ENCODE measurements at places on chromosomes 6 and 20. TPM values are rescaled to one million over a fixed set of nuclear protein-coding genes. Genes with fewer than 3 reads are reported as not detected.

GRCh38 chr6:106486236-106486635 is 125.7 kb downstream of the CRYBG1 start:
- DNase-seq, result no peak
- H3K27ac ChIP-seq, result no peak overlapping the region
- no peaks in the 10 kb centered on the region for H3K27me3 ChIP-seq
- H3K4me1 ChIP-seq, result no peaks in the 10 kb centered on the region

DNA sequence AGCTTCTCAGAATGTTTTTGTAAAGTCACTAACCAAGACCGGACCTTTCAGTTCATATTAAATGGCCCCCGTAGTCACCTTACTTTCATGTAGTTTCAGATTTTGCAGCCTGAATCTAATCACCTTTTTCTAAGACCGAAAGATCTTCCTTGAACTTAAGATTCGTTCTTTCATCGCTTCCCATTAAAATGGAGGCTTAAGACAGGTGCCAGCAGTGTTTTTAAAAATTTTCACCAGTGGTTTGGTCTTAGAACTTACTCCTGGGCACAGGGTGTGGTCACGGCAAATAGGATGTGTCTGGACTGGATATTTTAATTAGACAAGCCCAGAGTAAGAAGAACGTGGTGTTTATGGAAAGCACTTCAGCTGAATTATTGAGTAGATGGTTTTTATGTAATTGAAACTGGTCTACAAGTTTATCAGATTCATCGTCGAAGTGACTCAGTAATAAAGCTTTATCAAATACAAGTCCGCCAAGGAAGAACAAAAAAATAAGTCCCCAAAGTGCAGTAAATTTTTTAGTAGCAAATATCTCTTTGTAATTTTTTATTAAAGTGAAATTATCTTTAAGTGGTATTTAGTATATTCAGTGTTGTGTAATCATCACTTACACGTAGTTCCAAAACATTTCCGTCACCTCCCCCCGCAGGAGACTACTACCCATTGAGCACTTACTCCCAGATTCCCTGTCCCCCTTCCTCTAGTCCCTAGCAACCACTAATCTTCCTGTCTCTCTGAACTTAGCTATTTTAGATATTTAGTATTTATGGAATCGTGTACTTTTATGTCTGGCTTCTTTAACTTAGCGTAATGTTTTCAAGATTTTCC is 868 bp downstream of the SRSF3 start:
- no peaks in the 10 kb centered on the region for H3K27me3 ChIP-seq
- DNase-seq, result peak; percentile 82
- H3K36me3 ChIP-seq, result peaks cover 37% of the 10 kb centered on the region
- peak overlapping the region; percentile 99 for H3K27ac ChIP-seq
- H3K4me3 ChIP-seq, result peak overlapping the region; percentile 64

TNFRSF6B gene
- 1.9 TPM for polyA plus RNA-seq

GRCh38 chr6:23446469-23446967 is 679.5 kb upstream of the NRSN1 start:
- H3K27ac ChIP-seq, result no peak overlapping the region
- no peaks in the 10 kb centered on the region for H3K36me3 ChIP-seq
- H3K4me3 ChIP-seq, result no peak overlapping the region

DNA sequence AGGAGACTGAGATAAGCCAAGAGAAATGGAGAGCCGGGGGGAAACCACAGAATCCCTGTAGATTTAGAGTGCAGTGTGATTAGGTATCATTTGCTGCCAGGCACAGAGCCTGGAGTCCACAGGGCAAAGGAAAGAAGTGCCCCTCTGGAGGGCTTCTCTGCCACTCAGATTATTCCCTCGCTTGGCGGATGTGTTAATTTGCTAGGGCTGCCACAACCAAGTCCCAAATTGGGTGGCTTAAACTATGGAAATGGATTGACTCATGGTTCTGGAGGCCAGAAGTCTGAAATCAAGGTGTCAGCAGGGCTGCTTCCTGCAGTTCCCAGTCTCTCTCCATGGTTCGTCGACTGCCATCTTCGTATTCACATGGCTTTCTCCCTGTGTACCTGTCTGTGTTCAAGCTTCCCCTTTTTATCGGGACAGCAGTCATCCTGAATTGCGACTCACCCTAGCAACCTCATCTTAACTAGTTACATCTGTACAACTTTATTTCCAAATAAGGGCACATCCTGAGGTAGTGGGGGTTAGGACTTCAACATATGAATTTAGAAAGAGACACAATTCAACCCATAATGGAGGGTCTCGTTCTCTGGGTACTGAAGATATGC is 122.2 kb downstream of the ANKRD60 start:
- DNase-seq, result no peak
- no peak overlapping the region for H3K27ac ChIP-seq
- H3K36me3 ChIP-seq, result no peaks in the 10 kb centered on the region
- no peaks in the 10 kb centered on the region for H3K27me3 ChIP-seq
- H3K4me1 ChIP-seq, result no peaks in the 10 kb centered on the region

DNA sequence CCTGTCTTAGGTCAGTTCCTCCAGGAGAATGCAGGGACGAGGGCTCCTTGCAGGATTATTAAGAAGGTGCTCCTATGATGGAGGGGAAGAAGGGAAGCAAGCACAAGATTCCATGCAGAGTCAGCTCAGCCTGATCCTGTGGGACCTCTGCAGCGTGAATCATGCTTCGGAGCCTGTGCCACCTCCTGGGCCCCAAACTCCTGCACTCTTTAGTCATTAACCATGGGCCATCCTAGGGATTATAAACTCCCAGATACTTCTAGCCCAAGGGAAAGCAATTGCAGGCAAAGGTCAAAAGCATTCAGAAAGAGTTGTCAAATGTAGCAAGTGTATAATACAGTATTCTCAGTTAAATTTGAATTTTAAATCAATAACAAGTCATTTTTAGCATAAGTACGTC is 208.7 kb upstream of the PMEPA1 start:
- H3K27ac ChIP-seq, result no peak overlapping the region
- H3K36me3 ChIP-seq, result no peaks in the 10 kb centered on the region
- H3K4me3 ChIP-seq, result no peak overlapping the region
- H3K27me3 ChIP-seq, result no peaks in the 10 kb centered on the region

DNA sequence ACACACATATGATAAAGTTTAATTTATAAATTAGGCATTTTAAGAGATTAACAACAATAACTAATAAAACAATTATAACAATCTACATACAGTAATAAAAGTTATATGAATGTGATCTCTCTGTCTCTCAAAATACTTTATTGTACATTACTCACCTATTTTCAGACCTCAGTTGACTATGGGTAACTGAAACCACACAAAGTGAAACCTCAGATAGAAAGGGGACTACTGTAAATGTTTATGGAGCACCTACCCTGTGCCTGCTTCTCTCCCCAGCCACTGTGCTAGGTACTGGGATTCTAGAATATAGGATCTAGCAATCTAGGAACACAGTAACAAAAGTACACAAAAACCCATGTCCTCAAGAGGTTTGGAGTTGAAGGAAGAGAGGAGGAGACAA is 63.4 kb upstream of the BTN3A2 start:
- no peak overlapping the region for H3K27ac ChIP-seq
- peaks cover 27% of the 10 kb centered on the region for H3K27me3 ChIP-seq
- DNase-seq, result no peak
- no peak overlapping the region for H3K4me3 ChIP-seq

DNA sequence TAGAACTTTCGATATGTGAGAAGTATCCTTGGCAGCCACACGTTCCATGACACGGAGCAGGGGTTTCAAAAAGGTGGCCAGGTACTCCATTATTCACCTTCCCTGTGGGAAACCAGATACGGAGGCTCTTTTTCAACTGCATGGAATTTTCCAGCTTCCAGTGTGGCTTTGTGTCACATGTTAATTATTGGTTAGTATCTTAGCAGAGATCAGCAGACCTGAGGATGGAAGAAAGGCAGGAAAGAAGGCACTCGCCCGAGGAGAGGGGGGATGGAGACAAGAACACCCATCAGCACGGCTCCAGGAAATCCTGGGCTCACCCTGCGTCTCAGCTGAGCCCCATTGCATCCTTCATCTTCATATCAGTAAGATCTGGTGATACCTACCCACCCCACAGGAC is 115.5 kb downstream of the PXDC1 start:
- H3K27ac ChIP-seq, result no peak overlapping the region
- no peak overlapping the region for H3K4me3 ChIP-seq
- no peak for DNase-seq
- no peaks in the 10 kb centered on the region for H3K36me3 ChIP-seq

DNA sequence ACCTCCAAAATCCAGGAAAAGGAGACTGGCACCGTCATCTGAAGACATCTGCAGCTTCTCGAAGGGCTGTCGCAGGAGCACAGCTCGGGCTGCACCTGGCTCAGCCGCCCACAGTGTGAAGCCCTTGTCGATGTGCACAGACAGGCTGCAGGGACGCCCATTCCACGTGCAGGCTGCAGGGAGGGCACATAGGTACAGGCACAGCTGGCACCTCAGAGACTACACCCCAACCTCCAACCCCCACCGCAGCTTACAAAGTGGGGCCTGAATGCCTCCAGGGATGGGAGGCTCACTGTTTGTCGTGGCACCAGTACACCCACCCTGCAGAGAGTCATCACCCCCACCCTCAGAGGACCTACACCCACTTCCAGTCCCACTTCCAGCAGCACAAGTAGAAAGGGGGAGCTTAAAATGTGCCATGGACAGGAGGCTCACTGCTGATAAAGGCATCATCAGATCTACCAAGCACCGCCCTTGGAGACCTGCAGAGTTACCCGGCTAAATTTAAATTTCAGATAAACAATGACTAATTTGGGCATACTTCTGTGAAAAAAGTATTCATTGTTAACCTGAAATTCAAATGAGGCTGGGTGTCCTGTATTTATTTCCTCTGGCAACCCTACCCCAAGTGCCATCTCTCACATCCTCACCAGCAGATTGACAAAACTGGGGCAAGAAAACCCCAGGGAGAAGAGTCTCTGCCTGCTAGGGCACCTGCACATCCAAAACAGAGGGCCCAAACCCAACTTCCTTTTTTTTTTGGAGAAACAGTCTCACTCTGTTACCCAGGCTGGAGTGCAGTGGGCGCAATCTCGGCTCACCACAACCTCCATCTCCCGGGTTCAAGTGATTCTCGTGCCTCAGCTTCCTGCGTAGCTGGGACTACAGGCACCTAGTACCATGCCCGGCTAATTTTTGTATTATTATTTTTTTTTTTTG is 7.7 kb upstream of the CDK5RAP1 start:
- no peaks in the 10 kb centered on the region for H3K4me1 ChIP-seq
- H3K4me3 ChIP-seq, result no peak overlapping the region
- DNase-seq, result no peak
- no peak overlapping the region for H3K27ac ChIP-seq
- H3K27me3 ChIP-seq, result no peaks in the 10 kb centered on the region
- peaks cover 40% of the 10 kb centered on the region for H3K36me3 ChIP-seq

DNA sequence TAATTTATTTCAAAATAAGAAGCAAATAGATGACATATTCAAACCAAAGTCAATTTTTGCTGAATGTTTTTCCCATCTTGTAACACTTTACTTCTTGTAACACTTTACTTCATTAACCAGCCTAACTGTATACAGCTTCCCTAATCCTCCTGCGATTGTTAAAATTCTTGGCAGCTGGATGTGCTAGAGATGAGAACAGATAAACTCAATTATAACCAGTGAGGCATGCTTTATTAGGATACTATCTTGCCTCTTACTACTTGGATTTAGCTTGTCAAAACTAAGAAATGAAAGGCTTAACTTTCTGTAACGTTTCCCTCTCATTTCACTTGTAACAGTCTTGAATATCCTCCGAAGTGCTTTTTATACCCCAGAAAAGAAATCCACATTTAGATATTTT is 94.1 kb upstream of the BMP5 start:
- H3K4me1 ChIP-seq, result no peaks in the 10 kb centered on the region
- no peak for DNase-seq
- no peak overlapping the region for H3K4me3 ChIP-seq
- no peaks in the 10 kb centered on the region for H3K36me3 ChIP-seq
- H3K27me3 ChIP-seq, result no peaks in the 10 kb centered on the region

MDFI gene
- 101 TPM for polyA plus RNA-seq

GRCh38 chr6:111689946-111690345 is 84.3 kb upstream of the TRAF3IP2 start:
- H3K4me3 ChIP-seq, result no peak overlapping the region
- H3K27me3 ChIP-seq, result no peaks in the 10 kb centered on the region
- DNase-seq, result no peak
- no peaks in the 10 kb centered on the region for H3K36me3 ChIP-seq
- peaks cover 12% of the 10 kb centered on the region for H3K4me1 ChIP-seq

DNA sequence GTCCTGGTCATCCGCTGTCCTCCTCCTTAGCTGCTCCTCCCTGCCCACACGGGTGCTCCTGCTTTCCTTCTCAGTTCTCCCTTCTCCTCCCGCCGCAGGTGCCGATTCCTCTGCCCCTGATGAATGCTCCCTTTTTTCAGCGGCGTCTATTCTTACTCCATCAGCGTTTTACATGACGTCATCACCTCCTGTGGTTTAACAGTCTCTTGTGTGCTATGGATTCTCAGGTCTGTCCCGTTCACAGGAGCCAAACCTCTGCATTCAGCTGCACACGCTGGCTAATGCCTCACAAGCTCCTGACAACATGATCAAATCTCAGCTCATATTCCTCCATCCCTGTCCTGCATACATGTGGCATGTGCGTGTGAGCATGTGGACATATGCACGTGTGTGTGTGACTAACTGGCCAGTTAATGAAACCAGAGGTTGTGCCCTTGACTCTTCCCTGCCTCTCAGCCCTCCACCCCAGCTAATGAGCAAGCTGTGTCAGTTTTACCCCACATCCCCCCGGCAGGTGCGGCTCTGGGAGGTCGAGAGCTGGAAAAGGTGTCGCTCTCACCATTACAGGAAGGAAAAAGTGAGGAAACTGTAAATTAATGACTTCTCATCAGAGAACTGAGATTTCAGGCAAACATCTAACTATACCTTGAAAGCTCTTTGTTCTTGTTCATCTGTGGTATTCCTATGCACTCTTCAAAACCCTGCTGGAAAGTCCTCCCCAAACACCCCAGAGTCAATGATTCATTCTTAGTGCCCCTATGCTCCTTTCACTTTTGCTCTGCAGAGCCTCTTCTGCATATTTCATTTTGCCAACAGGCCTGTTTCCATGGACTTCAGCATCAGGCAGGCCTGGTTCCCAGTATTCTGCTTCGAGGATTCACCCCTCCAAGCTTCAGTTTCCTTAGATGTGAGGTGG is 163.1 kb downstream of the TTLL2 start:
- H3K36me3 ChIP-seq, result no peaks in the 10 kb centered on the region
- H3K27ac ChIP-seq, result no peak overlapping the region
- DNase-seq, result no peak
- H3K4me3 ChIP-seq, result no peak overlapping the region

DNA sequence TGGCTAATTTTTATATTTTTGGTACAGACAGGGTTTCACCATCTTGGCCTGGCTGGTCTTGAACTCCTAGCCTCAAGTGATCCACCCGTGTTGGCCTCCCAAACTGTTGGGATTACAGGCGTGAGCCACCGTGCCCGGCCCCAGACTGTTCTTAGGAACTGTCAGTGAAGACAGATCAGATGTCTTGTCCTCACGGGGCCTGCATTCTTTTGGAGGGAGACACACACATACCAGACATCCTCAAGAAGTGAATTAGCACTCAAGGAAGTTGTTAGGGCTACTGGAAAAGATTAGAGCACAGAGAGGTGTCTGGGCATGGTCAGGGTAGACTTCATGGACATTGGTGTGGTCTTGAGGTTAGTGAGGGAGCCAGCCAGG is 10.3 kb upstream of the LPIN3 start:
- H3K27me3 ChIP-seq, result no peaks in the 10 kb centered on the region
- H3K4me1 ChIP-seq, result peaks cover 13% of the 10 kb centered on the region
- no peaks in the 10 kb centered on the region for H3K36me3 ChIP-seq
- no peak overlapping the region for H3K4me3 ChIP-seq

MATN4 gene
- not detected for polyA plus RNA-seq

- H3K27me3 ChIP-seq, result no peaks in the 10 kb centered on the region
- H3K36me3 ChIP-seq, result no peaks in the 10 kb centered on the region
- H3K4me1 ChIP-seq, result peaks cover 24% of the 10 kb centered on the region
- H3K27ac ChIP-seq, result no peak overlapping the region
- DNase-seq, result no peak
Observed at GRCh38 chr6:15325540-15325955, 79.7 kb downstream of the JARID2 start.

Data from left lung (tissue), 14 donors.